ENCODE measurements at places on chromosomes 3 and 15.
A peak's percentile ranks its signal among the peaks of the same experiment; 100 is the strongest.

DNA sequence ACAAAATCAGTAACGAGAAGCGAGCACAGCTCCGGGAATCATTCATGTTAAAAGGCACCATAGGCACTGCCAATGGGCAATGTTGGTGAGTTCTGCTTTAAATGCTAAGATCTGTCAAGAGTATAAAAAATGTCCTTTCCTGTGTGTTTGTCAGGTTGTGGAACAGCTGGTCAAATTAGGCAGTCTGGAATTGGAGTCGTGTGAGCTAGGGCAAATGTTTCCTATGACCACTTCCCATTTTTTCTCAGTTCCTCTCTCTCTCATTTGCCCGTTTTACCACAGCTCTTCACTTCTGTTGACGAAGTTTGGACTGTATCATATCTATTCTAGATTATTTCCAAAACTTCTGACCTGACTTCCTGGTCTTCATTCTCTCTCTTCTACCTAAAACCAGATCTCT, 60.8 kb upstream of the GOLIM4 start:
- no peak for DNase-seq

DNA sequence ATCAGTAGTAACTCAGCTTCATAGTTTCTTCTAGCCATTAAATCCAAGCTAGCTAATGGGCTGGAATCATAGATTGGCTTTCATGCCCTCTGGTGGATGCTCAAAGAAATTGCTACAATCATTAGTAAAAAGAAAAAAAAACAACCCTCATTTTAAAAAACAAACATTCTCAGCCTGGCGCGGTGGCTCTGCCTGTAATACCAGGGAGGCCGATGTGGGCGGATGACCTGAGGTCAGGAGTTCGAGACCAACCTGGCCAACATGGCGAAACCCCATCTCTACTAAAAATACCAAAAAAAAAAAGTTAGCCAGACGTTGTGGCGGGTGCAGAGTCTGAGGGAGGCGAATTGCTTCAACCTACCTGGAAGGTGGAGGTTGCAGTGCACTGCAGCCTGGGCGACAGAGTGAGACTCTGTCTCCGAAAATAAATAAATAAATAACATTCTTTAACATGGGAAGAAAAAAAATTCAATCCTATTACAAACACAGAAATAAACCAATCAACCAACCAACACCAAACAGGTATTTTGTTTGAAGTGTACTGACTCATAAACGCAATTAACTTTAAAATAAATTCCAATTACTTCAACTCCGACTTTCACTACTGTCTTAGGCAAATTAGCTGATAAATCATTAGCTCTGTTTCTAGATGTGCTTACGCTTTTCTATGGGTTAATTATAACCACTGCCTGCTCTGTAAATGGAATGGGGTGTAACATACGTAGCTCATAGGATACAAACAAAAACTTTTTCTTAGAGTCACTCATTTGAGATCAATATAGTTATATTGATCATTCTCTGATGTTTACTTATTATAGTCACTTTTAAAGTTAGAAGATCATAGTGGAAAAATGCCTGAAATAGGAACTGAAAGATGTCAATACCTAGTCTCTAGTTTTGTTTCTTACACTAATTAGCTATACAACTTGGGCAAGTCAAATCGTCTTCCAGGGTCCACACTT, 24.9 kb downstream of the TMEM207 start:
- DNase-seq: peak; percentile 49

- DNase-seq: no peak
Measured at GRCh38 chr3:168485936-168486335, 390.2 kb upstream of the GOLIM4 start.

DNA sequence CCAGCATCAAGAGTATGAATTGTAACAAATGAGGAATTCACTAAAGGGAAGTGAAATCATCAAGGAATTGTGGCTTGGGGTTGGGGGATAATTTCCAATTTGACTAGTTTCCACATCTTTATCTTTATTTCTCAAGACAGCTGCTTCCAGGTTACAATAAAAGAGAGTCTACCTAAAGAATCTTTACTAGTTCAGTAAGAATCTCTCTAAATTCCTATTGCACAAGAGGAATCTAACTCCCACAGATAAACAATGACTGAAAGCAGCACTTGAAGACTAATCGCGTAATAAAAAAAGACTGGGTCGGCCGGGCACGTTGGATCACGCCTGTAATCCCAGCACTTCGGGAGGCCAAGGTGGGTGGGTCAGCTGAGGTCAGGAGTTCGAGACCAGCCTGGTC, 194.4 kb downstream of the KBTBD8 start:
- no peak for DNase-seq

GRCh38 chr3:129836381-129837064, 57.0 kb downstream of the TMCC1 start:
- no peak for DNase-seq

DNA sequence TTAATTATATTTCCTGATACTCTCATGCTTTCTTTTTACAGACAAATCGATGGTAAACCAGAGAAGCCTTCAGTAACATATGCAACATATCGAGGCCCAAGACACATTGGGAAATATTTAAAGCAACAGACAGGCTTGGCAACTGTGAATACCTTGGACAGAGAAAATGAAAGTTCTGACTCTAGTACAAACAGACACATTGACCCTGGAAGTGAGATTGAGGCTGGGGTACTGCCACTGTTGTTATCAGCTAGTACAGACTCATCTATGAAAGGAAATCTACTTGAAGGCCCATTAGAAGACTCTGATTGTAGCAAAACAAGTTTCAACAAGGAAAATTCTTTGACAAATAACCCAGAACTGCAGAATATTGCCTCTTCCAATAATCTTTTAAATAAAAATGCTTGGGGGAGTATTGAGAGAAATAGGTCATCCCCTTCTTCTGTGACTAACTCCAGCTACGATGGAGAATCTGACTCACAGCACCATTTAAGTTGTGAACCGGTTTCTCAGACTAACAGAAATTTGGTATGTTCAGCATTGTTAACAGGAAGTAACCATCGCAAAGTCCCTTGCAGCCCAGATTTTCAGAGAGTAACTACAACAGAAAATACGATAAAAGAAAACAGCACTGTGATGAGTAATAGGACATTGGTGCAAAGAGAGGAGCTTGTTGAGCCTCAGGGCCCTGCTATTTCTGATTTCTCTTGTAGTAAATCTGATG, 50.2 kb downstream of the CRYBG3 start:
- peak; percentile 58 for DNase-seq

GRCh38 chr3:134630506-134630905, 20.3 kb downstream of the KY start:
- no peak for DNase-seq

DNA sequence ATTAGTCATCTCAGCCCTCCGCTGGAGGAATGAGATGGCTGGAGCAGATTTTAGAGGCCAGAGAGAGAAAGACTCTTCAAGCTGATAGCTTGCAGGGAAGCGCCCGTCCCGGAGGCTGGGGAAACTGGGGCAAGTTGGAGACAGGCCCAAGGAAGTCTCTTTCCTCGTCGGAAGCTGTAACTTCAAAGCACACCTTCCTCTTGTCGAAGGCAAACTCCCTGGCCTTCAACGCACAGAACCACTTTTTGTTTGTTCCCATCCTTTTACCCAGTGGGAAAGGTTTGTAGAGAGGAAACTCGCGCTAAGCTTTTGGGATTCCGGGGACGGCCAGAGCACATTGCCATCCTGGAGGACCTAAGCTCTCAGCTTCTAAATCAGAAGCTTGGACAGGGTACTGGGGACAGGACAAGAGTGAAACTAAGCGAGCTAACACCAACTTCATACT, 900 bp upstream of the EOMES start:
- DNase-seq: no peak

- DNase-seq: no peak
Measured at GRCh38 chr15:60899322-60899966, 329.7 kb downstream of the RORA start.

DNA sequence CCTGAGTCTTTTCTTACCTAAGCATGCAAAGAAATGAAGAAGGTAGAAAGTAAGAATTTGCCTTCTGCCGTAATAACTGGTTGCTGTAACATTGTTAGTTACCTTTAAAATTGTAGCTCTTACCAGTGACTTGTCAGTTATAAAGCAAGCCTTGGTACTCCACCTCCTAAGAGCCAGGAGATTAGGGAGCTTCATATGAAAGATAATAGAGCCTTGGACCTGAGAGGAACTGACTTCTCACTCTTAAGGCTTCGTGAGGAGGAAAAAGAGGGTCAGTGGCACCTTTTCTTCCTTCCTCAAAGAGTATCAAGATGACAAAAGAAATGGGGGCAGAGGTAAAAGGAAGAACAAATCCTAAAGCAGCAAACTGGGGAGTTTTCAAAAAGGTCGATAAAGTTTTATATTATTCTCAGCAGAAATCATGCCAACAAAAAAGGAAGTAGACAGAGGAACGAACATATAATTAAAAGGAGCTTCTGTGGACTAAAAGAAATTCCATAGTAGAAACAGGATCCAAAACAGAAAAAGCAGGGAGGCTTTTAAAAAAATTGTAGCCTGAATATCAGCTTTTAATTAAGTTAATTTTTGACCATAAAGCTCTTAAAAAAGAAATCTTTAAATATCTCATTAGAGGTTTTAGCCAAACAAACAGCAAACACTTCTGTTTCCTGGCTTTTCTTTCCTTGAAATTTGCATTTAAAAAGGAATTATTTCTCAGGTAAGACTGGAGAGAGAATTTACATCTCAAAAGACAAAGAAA, 847.1 kb upstream of the ALCAM start:
- no peak for DNase-seq

DNA sequence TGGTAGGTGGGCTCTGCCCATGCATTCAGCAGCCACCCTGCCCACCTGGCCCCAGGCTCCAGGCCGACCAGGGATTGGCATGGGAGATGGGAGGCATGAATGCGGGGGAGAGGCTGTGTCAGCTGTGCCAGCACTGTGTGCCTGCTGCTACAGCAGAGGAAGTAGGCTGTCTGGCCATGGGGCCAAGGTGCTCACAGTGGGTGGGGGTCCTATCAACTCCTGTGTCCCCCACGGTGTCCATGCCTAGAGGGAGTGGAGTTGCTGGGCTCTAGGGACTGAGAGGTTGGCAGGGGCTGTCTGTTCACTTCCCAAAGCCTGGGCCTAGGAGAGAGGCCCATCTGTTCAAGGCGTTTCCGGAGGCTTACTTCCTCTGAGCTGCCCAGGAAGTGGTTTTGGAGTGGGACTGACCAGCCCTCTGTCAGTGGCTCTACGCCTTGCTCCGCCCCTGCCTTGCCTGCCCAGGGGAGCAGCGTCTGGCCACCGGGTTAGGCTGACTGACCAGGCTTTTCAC, 5.8 kb downstream of the PRKCD start:
- DNase-seq: peak; percentile 92

DNA sequence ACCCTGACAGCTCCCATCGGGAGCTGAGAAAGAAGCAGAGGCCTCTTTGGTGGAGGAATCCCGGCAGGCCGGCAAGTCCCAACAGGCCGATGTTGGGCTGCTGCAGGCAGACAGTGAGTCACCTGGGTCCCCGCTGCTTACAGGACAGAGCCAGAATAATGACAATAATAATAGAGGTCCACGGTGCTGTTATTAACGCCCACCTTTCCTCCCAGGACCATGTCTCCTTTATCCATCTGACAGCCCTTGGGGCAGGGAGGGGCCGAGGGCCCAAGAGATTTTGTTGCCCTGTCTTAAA, 29.3 kb upstream of the MAGEF1 start:
- no peak for DNase-seq

GRCh38 chr15:52440414-52440813, 88.3 kb downstream of the MYO5A start:
- DNase-seq: no peak

- peak; percentile 21 for DNase-seq
Measured at GRCh38 chr15:88376574-88377174, 90.5 kb downstream of the MRPL46 start.

- no peak for DNase-seq
Measured at GRCh38 chr15:78536134-78536533, 4.1 kb upstream of the PSMA4 start.

GRCh38 chr3:120052225-120052624, 42.0 kb downstream of the GSK3B start:
- DNase-seq: no peak

- peak; percentile 58 for DNase-seq
Measured at GRCh38 chr3:122030381-122031122, 8.5 kb upstream of the ILDR1 start.

DNA sequence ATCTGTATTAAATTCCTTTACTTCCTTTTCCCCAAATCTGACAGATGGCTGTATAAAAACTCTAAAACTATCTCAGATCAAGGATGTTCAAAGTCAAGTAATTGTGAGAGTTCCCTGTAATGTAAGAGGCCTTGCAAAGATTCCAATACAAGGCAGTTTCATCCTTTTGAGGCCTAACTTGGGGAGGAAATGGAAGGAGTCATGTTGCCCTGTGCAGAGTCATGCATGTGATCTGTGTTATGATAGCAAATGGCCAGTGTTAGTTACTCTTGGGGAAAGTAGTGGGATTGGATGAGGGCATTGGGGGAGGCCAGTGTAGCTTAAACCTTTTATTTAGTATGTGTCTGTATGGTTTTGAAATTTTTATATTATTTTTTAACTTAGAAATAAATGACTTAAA, 23.7 kb upstream of the FBXL22 start:
- DNase-seq: no peak

DNA sequence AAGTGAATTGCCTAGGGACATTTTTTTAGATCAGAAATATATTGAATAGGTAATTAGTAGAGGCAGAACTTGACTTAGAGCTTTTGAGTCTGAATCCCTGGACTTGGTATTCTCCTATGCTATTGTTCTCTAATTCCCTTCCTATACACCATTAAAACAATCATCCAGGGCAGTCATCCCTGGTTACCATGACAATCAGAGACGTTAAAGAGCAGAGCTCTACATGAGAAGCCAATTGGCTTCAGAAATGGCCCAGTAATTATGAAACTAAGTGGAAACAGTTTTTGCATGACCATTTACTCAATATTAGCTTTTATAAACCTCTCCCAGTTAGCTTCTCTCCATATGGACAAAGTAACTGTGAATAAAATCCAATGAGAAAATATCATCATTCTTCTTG, 182.1 kb upstream of the TP63 start:
- no peak for DNase-seq

- no peak for DNase-seq
Measured at GRCh38 chr3:72375237-72376076, 472.8 kb downstream of the SHQ1 start.

DNA sequence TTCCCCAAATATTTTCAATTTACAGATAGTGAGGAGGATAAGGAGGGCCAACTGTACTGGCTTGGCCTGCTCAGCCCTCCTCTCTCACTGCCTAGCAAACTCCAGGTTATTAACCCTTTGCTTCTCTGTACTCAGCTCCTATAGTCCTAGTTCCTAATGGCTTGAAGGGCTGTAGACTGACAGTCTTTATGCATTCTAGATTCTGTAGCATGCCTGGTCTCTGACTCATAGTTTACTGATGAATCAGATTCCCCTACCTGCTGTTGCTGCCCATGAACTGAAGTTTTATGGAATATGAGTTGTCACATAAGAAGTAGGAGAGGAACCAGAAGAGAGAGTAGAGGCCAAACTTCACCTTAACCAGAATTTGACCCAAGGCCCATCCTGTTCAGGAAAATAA, 27.1 kb upstream of the MAP3K13 start:
- DNase-seq: peak; percentile 40

DNA sequence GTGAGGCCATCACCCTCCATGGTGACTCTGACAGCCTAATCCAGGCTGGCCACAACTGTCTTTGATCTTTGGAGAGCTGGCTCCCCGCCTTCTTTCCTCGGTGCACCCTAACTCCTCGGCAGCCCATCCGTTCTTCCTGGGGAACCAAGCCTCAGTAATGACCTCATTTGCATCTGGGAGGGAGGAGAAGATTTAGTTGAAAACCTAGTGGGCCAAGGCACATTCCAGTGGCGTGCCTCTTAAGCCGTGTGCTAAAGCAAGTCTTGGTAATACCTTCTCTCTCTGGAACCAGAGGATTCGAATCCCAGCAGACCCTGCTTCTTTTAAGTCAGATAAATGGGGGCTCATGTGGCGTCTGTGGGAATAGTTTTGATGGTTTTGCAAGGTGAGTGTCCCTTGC, 233.1 kb downstream of the EBLN2 start:
- DNase-seq: no peak

Measured in AG08396 (cell line).